Body of pancreas (tissue), 4 donors: ENCODE measurements at places on chromosomes 6 and 20.

DNA sequence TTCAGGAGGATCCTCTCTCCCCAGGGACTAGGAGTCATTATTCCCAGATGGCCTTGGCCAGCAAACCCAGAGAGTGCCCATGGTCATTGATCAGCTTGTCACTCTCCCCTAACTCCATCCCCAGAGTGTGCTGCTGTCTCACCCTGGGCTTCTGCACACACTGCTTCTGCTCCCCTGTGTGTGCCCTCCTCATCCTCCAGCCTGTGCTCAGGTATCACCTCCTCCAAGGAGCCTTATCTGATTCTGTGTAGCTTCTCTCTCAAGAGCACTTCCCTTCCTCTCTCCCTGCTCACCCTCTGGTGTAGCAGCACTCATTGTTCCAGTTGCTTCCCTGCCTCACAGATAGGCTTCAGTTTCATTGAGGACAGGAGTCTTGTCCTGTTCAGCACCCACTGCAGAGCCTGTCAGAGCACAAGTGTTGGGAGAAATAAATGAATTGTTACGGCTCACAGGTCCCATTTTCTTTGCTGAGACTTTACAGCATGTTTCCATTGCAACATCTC, 102.4 kb downstream of the JAG1 start:
- no peak for DNase-seq

- DNase-seq = no peak
These were observed 36.0 kb downstream of the PIM1 start for GRCh38 chr6:37205997-37206340.

GRCh38 chr6:168332020-168332419, 12.4 kb upstream of the DACT2 start:
- no peak for DNase-seq

GRCh38 chr6:164183556-164184123, 769.1 kb downstream of the QKI start:
- no peak for DNase-seq

GRCh38 chr6:10140824-10141223, 274.1 kb downstream of the TFAP2A start:
- DNase-seq = no peak
